NCI-H2171 (cell line): ENCODE measurements at places on chromosomes 11 and 22.
A peak's percentile ranks its signal among the peaks of the same experiment; 100 is the strongest.

DNA sequence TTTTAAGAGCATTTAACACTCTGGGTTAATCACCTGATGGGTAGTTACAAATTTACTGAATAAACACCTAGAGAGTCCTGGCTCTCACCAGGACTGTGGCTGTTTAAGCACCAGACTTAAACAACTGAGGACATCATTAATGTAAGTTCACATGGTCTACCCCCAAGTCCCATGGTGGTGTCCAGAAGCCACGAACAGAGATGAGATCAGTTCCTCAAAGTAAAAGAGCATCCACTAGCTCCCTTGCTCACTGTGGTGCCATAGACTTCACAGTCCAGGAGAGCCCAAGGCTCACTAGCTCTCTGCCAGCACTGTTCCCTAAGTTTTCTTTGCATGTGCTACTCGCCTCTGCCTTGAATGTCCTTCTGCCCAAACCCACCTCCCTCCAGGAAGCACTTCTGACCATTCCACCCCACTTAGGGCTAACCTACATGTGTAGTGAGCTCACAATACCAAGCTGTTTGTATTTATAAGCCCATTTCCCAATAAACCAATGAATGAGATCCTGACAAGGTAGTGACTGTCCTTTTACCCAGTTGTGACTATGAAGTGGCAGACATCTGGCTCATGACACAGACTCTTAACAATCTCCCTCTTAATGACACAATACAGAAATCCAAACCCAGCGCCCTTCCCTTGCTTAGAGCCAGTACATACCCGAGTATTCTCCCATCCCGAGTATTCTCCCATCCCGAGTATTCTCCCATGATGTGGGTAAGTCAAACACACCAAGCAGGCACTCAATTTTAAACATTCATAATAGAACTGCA lies 15.7 kb downstream of the NAP1L4 start:
- DNase-seq: no peak

GRCh38 chr11:16873289-16873688 lies 134.8 kb downstream of the C11orf58 start:
- DNase-seq: no peak

- DNase-seq: no peak
These were observed 2.6 kb downstream of the NAP1L4 start for GRCh38 chr11:2989551-2989950.

GRCh38 chr22:20584872-20585638 lies 77.6 kb downstream of the MED15 start:
- DNase-seq: no peak

DNA sequence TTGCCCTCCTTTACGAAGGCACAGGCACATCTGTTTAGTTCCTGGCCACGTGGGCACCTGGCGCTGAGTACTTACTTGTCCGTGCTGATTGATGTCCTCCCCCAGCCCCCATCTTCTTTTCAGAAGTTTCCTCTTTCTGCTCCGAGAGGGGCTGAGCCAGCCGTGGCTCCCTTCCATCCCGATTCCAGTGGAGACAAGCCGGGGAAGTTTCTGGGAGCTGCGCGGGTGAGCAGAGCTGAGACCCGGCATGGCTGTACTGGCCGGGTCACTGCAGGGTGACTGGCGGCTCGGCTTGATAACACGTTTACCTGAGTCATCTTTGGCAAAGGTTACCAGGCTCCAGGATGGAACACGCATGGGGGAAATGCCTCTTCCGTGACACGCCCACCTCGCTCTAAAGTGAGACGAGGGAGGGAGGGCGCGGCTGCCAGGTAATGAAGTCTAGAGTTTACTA lies 45.4 kb upstream of the ATXN10 start:
- DNase-seq: no peak

GRCh38 chr11:117597071-117597470 lies 199.9 kb downstream of the DSCAML1 start:
- DNase-seq: no peak

DNA sequence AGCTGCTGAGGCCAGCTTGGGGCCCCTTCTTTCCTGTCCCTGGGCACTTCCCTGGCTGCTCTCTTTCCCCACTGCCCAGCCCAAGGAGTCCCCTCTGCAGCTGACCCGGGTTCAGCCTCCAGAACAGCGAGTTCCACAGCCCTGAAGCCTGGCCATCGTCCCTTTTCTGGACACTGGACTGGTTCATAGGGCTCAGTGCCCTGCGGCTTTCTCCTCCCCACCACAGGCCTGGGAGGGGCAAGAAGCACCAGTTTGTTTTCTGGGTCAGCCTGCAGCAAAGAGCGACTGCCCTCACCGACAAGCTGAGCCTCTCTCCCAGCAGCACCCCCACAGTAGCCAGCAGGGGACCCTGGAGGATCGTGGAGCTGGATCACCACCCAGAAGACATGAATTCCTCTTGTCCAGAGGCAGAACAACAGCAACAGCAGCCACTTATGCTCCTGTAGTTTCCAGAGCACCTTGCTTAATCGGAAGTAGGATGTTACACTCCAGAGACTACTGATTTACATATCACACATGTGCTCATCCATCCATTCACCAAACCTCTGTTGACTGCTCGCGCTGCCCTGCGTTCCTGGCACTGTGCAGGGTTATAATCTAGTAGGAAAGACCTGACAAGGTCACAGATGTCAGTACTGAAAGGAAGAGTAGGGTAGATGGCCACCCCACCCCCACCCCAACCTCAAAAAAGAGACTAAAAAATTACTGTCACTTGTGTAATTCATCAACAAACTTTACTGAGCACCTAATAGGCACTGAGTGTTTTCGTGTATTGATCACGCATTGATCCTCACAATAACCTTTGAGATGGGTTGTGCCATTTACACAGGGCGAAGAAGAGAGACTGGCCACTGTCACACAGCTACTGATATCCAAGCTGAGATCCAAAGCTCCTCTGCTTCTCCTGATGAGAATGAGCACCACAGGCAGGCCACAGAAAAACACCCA lies 13.0 kb upstream of the CXCR5 start:
- DNase-seq: no peak

DNA sequence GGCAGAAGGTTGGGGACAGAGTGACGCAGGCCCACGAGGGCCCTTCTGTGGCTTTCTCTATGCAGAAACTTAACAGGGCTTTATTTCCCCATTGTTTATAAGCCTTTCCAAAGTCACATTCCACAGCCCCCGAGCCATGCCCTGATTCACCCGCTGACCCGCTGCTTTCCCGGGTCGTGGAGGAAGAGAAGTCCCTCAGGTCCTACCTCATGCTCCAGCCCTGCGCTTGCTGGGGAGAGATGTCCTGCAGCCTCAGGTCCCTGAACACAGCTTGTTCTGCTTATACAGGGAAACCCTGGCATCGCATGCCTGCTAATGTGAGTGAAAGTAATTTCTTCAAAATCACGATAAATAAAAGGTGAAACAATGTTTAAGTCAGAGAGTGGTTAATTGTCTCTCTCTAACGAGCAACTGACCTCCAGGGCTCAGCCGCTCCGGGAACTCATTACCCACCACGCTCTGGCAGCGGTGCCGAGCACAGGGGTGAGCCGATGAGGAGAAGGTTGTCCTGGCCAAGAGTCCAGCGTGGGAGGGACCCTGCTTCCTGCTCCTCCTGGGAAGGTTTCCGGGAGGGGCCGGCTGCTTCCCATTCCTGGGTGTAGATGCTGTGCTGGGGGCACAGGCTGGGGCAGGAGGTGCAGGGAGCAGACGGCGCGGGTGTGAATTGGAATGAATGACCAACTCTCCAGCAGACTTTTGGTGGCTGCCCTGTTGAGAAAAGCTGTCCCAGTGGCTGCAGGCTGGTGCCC lies 595.2 kb downstream of the BRD1 start:
- DNase-seq: no peak

DNA sequence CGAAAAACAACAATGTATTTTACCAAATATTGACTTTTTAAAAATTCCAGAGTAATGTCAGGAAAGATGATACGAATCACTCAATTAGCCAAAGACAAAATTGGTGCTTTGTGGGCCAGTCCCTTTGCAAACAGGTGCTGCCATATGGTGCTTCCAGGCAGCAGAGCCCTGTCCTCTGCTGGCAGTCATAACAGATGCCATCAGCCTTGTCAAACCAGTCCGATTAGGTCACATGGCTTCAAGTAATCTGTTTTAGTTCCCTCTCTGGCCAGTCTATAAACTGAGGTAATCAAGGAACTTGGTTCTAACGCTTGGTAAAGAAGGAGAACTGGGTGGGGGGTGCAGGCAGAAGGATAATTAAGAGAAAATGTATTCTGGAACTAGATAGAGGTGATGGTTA lies 49.1 kb upstream of the CAPRIN1 start:
- peak; percentile 72 for DNase-seq

GRCh38 chr11:121842192-121842585 lies 273.8 kb downstream of the BLID start:
- DNase-seq: no peak

DNA sequence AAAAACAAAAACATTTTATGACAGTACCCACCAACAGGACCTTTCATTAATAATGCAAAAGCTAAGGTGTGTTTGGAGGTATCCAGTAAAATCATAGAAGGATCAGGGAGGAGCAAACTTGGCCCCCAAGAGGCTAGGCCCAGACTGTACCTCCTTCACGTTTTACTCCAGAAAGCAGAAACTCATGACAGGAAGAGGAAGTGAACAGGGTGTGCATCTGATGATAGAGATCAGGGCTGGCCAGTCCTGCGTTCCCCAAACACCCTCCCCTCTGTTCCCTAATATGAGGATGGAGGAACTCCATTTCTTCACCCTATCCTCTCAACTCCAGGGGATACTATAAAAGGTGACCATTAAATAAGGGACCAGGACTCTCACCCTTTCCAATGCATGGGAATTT lies 10.2 kb upstream of the MS4A12 start:
- DNase-seq: no peak

DNA sequence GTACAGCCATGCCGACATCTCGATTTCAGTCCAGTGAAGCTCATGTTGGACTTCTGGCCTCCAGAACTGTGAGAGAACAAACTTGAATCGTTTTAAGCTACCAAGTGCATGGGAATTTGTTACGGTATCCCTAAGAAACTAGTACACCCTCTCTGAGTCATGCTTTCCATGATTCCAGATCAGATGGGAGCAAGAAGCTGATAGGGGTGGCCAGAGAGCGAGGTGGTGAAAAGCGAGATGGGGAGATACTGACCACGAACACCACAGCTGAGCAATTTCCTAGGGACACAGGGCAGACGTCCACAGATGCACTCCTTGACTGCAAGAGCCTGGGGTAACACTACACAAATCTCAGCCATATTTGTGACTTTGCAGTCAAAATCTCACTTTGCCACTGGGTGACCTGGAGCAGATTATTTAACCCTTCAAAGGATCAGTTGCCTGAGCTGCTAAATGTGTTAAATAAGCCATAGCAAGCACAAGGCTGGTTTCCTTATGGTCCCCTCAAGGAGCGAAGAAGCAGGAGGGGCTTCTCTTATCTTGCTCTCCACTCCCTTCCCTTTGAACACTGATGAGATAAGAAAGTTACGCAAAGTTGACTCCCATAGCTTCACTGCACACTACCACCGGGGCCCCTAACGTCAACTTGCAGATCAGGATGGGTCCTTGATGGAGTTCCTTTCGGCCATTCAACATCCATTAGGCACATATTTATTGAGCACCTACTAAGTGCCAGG lies 22.6 kb upstream of the RCN1 start:
- DNase-seq: no peak

DNA sequence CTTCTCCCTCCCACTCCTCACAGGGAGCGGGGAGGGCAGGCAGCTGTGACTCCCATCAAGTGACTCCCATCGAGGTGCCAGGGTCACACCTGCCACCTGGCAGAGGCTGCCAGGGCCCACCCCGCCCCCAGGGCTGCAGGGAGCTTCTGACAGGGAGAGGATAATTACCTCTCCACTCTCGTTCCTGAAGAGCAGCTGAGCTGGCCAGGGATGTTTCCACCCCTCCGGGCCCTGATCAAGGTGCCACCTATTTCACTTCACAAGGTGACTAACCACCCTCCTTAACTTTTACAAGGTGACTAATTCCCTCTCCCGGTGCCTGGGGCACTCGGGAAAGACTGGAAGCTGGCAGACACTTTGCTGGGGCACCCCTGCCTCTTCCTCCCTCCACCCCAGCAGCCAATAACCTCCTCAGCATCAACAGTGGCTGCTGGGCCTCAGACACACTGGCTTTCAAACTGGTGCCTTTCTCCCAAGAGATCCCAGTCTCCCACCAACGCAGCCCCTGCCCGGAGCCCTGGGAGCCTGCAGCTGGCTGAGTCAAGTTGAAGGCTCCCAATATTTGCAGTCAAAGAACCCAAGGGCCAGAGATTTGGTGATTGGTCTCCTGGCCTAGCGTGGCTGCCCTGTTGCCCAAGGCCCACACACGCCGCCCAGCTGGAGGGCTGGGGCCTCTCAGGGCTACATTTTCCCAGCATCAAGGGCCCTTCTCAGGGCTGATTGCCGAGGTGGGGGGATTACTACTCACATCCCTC lies 22.0 kb upstream of the MYRF start:
- DNase-seq: peak; percentile 80

DNA sequence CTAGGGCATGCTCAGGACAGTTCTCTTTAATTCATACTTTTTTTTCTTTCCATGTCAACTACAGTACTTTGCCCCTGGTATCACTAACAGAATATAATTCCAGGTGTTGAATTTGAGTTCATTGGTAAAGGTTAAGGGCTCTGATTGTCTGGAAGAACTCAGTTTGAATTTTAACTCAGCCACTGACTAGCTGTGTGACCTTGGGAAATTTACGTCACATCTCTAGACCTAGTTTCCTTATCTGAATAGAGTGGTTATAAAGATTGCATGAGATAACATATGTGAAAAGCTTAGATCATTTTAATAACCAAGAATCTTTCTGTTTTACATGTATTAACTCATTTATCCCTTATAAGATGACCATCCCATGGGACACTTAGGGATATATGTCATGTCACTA lies 15.8 kb upstream of the ZC3H12C start:
- DNase-seq: no peak

- DNase-seq: no peak
These were observed 18.9 kb upstream of the C11orf96 start for GRCh38 chr11:43923406-43924111.

DNA sequence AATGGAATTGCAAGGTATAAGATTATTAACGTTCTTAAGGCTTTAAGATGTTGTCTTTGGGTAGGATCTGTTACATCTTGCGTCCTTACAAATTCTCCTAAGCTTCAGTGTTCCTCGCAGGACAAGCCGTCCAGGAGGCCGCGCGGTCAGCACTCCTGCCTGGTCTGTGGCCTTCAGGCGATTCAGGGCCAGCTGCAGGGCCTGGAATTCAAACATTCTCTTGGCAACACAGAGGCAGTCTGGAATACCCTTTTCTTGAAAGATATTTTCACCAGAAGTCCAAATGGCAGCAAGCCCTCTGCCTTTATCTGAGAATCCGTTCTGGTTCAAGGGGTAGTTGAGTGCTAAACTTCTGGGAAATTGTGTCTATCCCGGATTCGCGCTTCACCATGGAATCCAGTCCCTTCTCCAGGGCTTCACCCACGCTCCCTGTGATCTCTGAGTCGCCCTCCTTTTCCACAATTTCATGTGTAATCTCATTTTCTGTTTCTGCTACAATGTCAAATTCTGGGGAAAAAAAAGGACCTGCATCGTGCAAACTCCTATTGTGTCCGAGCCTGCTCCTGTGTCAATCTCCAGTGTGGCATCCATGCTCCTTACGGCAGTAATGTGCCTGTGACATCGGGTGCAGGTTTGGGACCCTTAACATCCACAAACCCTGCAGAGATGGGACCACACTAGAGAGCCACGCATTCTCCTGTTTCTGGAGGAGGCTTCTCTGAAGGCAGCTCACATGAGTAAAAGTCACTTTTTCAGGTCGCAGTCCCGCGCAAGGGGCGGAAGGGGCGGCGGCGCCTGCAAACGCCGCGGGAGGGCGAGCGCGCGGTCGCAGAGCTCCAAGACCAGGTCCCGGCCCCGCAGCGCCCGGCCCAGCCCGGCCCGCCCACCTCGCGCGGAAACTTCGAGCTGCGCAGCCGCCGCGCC lies 25.4 kb upstream of the SORL1 start:
- no peak for DNase-seq

- no peak for DNase-seq
These were observed 78.9 kb downstream of the PPFIBP2 start for GRCh38 chr11:7592711-7593110.
